Heart right ventricle (tissue), 16 donors: ENCODE measurements at places on chromosomes 13 and 19. TPM values are rescaled to one million over a fixed set of nuclear protein-coding genes. Genes with fewer than 3 reads are reported as not detected.

DNA sequence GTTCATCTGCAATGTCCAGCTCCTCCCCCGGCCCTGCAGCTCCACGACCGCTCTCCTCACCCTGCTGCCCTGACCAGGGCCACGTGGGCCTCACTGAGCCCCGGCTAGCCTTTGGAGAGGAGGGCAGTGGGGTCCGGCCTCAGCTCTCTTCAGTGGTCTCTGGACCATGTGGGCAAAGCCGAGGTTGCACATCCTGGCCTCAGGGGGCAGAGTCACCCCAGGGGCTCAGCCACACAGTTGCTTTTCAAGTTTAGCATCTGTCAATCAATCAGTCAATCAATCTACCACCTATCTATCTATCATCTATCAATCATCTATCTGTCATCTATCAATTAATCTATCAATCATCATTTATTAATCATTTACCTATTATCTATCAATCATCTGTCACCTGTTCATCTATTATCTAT is 3.0 kb upstream of the DIRAS1 start:
- no peaks in the 10 kb centered on the region for H3K36me3 ChIP-seq
- H3K4me3 ChIP-seq: no peak overlapping the region
- DNase-seq: no peak
- peaks cover 68% of the 10 kb centered on the region for H3K27me3 ChIP-seq

DNA sequence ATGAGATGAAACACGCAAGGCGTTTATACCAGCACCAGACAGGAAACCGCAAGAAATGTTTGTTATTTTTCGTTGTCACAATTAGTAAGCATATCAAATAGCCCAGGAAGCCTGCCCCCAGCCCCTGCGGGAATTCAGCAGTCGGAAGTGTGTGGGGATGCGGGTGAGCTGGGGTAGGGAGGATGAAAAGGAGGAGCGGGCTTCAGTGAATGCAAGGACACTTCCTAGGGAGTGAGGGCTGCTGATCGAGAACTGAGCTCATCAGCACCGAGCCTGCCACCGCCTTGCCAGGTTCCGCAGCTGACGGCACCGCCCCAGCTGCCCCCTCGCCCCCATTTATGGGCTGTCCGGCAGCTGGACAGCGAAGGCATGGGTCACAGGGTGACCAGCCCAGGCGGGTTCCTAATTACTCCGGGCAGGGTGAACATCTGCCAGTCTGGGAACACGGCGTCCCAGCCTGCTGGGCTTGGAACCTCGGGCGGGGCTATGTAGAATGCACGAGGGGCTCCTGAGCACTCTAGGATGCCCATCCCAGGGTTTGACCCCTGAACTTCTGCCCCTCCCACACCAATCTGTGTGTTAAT is 1.6 kb upstream of the BEST2 start:
- H3K27me3 ChIP-seq: peaks cover 29% of the 10 kb centered on the region
- H3K36me3 ChIP-seq: peaks cover 27% of the 10 kb centered on the region
- H3K4me3 ChIP-seq: no peak overlapping the region
- no peak overlapping the region for H3K27ac ChIP-seq
- no peak for DNase-seq
- no peaks in the 10 kb centered on the region for H3K4me1 ChIP-seq

- H3K27me3 ChIP-seq: no peaks in the 10 kb centered on the region
- no peaks in the 10 kb centered on the region for H3K4me1 ChIP-seq
- H3K36me3 ChIP-seq: peaks cover 3% of the 10 kb centered on the region
- H3K4me3 ChIP-seq: no peak overlapping the region
These were observed 130.1 kb downstream of the PTPRS start for GRCh38 chr19:5210556-5210955.

- peaks cover 20% of the 10 kb centered on the region for H3K4me1 ChIP-seq
- H3K27me3 ChIP-seq: peaks cover 5% of the 10 kb centered on the region
- H3K27ac ChIP-seq: no peak overlapping the region
- H3K36me3 ChIP-seq: no peaks in the 10 kb centered on the region
- H3K4me3 ChIP-seq: no peak overlapping the region
These were observed 22.5 kb downstream of the LGALS16 start for GRCh38 chr19:39677961-39678889.

GRCh38 chr13:65677906-65678305 is 1552.2 kb downstream of the PCDH9 start:
- H3K27me3 ChIP-seq: no peaks in the 10 kb centered on the region
- no peak overlapping the region for H3K27ac ChIP-seq
- no peak overlapping the region for H3K4me3 ChIP-seq
- no peaks in the 10 kb centered on the region for H3K36me3 ChIP-seq

GRCh38 chr19:10977742-10978092 is 16.9 kb downstream of the SMARCA4 start:
- no peak overlapping the region for H3K27ac ChIP-seq
- H3K36me3 ChIP-seq: no peaks in the 10 kb centered on the region
- no peaks in the 10 kb centered on the region for H3K27me3 ChIP-seq
- DNase-seq: no peak

The PGLYRP1 gene
- 0.16 TPM for polyA plus RNA-seq

The LPAR2 gene
- 1.2 TPM for polyA plus RNA-seq
